ENCODE measurements at places on chromosomes 6 and 20.

- no peak for DNase-seq
Observed at GRCh38 chr20:50713657-50714101, 17.7 kb upstream of the PARD6B start.

- DNase-seq: no peak
Observed at GRCh38 chr20:17910828-17911294, 57.7 kb downstream of the SNX5 start.

GRCh38 chr6:146884728-146885127 is 286.0 kb downstream of the ADGB start:
- no peak for DNase-seq

- no peak for DNase-seq
Observed at GRCh38 chr20:39767352-39767751, 805.2 kb downstream of the DHX35 start.

GRCh38 chr6:108958900-108959770 is 110.9 kb downstream of the ARMC2 start:
- DNase-seq: peak; percentile 67

DNA sequence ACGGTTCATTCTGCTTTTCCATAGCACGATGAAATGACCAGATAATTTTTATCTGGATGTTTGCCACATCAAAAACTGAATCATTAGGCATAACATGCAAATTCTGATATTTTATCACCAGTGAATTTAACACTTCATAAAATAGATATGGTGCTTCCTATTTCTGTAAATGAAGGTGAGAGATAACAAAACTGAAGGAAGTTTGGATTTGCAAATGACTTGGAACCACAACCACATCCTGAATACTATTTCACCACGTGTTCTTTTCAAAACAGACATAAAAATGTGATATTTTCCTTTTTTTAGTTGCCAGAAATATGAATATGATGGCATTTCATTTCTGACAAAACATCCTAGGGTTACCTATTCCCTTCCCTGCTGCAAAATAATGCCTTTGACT is 146.1 kb downstream of the EDN1 start:
- DNase-seq: peak; percentile 39

DNA sequence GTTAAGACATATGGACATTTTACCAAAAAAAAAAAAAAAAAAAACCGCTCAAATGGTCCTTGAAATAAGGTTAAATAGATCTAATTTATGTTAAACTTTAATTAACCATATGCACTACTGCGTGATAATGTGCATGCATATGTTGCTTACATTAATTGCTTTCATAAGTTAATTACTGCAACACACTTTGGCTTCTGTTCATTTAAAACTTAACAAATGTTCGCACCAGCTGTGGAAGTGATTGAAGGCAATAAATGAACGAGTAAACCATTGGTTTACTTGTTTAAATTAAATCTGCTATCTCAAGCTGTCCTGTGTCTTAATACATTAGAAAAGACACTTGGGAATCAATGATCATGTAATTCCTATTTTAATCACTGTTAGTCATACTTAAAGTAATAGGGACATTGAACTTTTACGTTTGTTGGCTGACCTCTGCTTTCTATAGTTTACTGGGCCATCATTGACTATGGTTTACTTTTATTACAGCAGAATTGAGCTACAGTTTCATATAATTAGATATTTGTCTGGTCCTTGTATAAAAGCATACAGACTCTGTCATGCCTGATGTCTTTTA is 294.7 kb downstream of the KHDC1L start:
- DNase-seq: no peak

GRCh38 chr6:44800784-44801592 is 413.5 kb downstream of the CDC5L start:
- DNase-seq: no peak

DNA sequence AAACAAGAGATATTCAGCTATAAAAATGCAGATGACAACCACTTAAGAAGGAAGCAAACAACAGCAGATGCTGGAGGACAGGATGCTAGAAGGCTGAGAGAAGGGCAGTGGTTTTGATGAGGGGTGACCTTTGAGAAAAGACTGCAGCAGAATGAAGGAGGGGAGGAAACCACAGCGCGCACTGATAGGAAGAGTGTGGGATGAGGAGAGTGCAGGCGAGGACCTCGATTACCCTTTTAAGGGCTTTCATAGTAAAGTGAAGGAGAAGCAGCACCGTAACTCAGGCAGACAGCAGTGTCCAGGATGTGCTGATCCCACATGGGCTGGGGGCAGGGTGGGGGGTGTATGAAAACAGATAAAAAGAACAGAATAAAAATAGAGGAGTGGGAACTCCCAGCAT is 19.2 kb downstream of the ZBTB2 start:
- DNase-seq: no peak

GRCh38 chr6:34374069-34374468 is 18.4 kb downstream of the NUDT3 start:
- peak; percentile 46 for DNase-seq

GRCh38 chr20:44811150-44811685 is 872 bp upstream of the RIMS4 start:
- DNase-seq: no peak

- no peak for DNase-seq
Observed at GRCh38 chr6:4870821-4871494, 94.8 kb downstream of the CDYL start.

DNA sequence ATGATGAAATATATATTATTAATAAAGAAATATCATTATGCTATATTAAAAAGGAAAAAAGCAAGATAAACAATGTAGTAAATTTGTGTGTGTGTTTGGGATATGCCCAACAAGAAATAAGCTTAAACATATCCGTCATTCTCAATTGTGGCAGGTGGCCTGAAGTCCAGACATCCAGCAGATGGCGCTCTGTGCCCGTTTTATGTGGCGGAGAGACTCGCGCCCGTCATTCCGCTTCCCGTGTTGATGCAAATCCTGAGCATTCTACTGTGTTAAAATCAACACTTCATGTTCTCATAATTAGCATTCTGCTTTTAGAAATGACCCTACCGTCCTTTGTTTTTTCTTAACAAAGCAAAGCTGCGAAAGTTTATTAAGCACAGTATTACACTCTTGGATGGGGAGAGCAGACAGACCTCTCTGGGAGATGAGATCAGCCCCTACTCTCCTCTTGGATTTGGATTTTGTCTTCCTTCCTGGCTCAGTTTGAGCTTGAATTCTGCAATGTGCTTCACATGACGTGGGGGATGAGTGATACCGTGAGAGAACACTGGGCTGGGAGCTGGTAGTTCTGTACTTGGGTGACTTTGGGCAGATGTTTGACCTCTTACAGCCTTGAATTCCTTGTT is 125.8 kb downstream of the MCHR2 start:
- peak; percentile 4 for DNase-seq

DNA sequence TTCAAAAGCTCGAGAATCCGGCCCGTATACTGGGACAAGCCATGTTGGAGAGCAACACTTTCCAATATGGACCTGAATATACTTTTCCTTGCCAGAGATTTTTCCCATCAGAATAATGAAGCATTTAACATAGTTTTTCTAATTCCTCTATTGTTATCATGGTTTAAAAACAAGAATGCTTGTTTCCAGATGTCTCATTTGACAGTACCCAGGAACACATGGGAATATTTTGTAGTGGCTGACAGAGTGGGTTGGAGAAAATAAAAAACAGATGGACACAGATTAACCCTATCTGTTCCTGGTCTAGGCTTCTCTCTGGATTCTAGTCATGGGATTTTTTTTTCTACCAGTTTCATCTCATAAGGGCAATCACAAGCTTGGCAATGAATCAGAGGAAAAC is 164.8 kb upstream of the CEP162 start:
- DNase-seq: no peak

- DNase-seq: no peak
Observed at GRCh38 chr6:43491750-43492661, 14.6 kb downstream of the TJAP1 start.

DNA sequence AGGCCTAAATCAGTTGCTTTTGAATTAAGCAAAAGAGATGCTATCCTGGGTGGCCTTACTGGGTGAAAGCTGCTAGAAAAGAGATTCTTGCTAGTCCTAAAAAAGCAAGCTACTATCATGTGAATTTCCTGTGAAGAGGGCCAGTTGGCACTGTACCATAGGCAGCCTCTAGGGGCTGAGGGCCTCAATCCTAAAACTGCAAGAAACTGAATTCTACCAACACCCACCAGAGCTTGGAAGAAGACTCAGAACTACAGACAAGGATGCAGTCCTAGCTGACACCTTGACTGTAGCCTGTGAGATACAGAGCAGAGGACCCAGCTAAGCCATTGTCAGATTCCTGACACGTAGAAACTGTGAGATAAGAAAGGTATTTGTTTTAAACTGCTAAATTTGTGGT is 24.5 kb downstream of the CLIC5 start:
- DNase-seq: no peak

- no peak for DNase-seq
Observed at GRCh38 chr6:165167861-165168260, 141.5 kb downstream of the C6orf118 start.

DNA sequence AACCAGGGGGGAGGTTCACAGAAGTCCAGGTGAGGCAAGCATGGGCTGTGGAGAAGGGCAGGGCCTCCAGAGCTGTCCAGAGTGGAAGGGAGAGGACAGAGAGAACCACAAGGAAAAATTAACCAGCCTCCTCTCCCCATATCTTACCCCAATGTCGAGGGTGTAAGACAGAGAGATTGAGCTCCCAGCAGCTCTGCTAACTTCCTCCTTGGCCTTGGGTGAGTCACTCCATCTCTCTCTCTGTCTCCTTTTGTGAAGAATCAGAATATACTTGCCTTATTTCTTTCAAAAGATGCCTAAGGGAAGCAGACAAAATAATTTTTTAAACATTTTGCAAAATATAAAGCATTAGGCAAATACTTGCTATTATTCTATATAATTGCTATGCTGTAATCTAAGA is 58.3 kb upstream of the IYD start:
- no peak for DNase-seq

DNA sequence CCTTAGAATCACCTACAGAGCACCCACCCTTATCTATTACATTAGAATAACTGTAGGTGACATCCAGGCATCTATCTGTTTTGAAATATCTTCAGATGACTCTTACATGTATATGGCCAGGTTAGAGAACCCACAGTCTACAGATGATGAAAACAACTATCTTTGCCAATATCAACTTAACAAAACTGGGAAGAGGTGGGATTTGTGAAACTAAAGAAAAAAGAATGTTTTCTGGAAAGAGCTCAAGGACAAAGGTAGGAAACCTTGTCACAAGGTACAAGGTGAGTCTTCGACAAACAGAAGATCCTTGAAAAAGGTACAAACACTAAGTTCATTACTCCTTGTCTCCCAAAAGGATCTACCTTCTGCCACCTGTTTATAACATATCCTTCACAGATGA is 47.0 kb upstream of the DST start:
- DNase-seq: no peak

DNA sequence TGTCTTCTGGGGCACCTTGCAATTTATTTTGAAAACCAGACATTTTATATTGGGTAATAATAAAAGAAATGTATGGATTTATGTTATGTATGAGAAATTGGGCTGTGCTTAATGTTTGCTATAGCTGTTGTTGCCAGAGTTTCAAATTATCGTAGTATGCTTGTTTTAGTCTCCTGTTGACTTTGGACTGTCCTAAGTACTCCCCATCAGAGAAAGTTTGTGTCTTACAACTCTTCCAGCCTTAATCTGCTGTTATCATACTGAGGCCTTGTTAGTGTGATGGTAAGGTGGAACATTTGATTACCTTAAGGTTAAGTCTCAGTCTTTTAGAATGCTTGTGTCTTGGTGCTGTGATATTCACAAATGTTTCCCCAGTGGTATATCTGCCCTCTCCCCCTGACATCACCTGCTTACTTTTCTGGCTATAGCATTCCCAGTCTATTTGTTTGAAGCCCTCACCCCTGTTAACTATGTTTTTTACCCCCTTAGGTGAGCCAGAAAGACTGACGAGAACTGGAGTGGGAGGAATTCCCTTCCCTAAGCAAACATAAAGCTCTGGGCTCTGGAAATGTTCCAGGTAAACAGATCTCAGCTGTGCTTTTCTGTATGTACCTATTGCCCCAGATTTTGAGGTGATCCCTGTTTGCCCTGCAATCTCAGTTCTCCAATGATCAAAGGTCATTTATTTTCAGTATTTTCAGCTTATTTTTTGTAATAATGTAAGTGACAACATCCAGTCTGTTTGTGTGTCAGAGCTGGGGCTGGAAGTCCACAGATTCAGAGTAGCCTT is 581.1 kb upstream of the CITED2 start:
- DNase-seq: no peak

DNA sequence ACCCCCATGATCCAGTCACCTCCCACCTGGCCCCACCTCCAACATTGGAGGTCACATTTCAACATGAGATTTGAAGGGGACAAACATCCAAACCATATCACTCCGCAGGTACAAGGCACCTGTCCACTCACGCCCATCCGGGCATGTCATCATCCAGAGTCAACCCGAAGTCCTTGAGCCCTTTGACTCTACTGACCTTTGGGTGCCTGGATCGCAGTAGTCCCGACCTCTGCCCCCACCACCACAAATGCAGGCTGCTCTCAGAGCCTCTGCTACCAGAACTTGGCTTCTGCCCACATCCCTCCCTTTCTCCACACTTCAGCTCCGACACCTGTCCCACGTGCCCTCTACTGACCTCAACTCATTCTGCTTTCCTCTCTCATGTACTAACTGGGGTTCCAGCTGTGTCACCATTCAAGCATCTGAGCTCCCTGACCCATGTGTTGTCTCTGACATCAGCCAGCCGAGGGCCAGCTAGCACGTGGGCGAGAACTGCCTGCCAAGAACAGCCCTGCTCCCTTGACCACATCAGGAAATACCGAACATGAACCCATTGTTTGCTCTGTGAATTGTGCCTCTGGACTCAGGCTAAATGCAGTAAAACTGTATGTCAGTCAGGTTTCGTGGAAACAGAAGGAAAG is 498.3 kb upstream of the SULF2 start:
- no peak for DNase-seq

GRCh38 chr6:45772051-45772450 is 243.6 kb downstream of the CLIC5 start:
- no peak for DNase-seq

DNA sequence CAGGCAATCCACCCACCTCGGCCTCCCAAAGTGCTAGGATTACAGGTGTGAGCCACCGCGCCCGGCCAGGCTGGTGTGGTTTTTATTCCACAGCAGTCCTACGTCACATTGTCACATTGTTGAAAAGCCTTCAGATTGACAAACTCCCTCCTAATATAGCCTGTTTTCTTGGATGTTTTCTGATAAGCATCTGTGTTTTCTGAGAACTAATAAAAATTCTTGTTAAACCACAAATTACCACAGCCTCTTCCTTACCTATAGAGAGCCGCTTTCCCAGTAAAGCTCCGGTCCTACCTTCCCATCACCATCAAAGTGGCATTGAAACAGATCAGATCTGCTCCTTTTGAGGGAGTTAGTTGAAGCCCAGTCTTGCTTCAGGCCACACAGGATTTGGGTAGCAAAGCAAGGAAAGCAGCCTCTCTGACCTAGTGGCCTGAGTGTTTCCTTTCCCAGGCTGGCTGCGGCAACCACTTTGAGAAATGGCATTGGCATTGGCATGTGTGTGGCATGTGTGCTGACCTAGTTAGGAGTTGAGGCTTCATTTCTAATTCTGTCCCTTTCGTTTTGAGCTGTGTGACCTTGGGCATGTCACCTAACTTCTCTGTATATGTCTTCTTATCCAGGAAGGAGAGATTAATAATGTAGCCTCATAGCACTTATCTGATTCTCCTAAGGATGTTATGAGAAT is 1.7 kb upstream of the PKIG start:
- peak; percentile 63 for DNase-seq
